ENCODE measurements at places on chromosomes 2 and 18. TPM values are rescaled to one million over a fixed set of nuclear protein-coding genes. Genes with fewer than 3 reads are reported as not detected.

GPR39 gene
- total RNA-seq: 4.0 TPM

SDC1 gene
- total RNA-seq: 24.5 TPM

HOXD3 gene
- total RNA-seq: 5.0 TPM

CABLES1 gene
- total RNA-seq: 28.1 TPM

LPIN1 gene
- 28.7 TPM for total RNA-seq

ZC3H6 gene
- total RNA-seq: 20.1 TPM

DCDC2C gene
- 0.89 TPM for total RNA-seq

GAL3ST2 gene
- total RNA-seq: not detected

ADAM23 gene
- 1.1 TPM for total RNA-seq

FEZ2 gene
- total RNA-seq: 34.3 TPM

RNU2-63P gene
- not detected for total RNA-seq

- H3K27me3 ChIP-seq: no peaks in the 10 kb centered on the region
- no peak for DNase-seq
- H3K4me3 ChIP-seq: no peak overlapping the region
- H3K27ac ChIP-seq: no peak overlapping the region
- H3K36me3 ChIP-seq: peaks cover 5% of the 10 kb centered on the region
- H3K4me1 ChIP-seq: no peaks in the 10 kb centered on the region
Observed at GRCh38 chr2:11187731-11188130, 32.5 kb downstream of the SLC66A3 start.

GRCh38 chr2:229520691-229521096 lies 193.7 kb downstream of the DNER start:
- H3K27ac ChIP-seq: no peak overlapping the region
- DNase-seq: no peak
- no peaks in the 10 kb centered on the region for H3K4me1 ChIP-seq
- H3K27me3 ChIP-seq: no peaks in the 10 kb centered on the region
- H3K36me3 ChIP-seq: no peaks in the 10 kb centered on the region
- no peak overlapping the region for H3K4me3 ChIP-seq

GRCh38 chr2:32135409-32135808 lies 30.3 kb upstream of the SLC30A6 start:
- H3K27me3 ChIP-seq: no peaks in the 10 kb centered on the region
- H3K36me3 ChIP-seq: no peaks in the 10 kb centered on the region

DNA sequence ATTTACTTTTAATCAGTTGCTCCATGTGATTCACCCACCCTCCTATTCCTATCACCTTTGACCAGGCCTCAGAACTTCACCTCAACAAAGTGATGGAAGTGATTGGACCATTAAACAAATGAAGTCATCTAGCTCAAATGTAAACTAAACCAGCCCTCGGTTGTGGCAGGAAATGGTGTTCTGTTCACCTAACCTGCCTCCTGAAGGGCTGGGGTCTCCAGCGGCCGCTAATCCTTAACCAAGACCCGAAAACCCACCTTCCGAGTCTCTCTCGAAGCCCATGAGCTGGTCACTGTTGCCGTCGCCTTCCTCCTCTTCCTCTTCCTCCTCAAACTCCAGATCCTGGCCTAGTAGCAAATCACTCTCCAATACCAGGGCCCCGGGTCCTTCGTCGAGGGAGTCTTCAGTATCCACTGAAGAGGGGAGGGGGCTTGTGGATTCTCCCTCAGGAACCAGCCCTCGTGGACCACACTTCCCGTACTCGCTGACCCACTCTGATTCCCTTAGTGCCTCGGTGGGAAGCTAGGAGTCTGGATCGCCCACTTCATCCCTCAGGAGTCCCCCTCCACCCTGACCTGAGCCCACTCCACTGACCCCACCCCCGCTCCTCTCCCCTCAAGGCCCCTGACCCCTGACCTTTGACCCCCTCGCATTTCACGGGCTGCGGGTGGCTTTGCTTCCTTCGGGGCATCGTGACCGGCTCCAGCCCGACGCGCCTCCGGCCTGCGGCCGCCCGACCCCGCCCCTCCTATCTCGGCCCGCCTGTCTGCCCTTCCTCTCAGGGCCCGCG lies 503 bp downstream of the ZNF513 start:
- H3K27ac ChIP-seq: peak overlapping the region; percentile 84
- peak; percentile 64 for DNase-seq
- peak overlapping the region; percentile 3 for H3K4me3 ChIP-seq
- peaks cover 56% of the 10 kb centered on the region for H3K36me3 ChIP-seq

GRCh38 chr2:69260666-69261065 lies 126.4 kb downstream of the GFPT1 start:
- no peaks in the 10 kb centered on the region for H3K36me3 ChIP-seq
- DNase-seq: no peak
- no peaks in the 10 kb centered on the region for H3K27me3 ChIP-seq
- H3K4me3 ChIP-seq: no peak overlapping the region
- H3K27ac ChIP-seq: no peak overlapping the region

DNA sequence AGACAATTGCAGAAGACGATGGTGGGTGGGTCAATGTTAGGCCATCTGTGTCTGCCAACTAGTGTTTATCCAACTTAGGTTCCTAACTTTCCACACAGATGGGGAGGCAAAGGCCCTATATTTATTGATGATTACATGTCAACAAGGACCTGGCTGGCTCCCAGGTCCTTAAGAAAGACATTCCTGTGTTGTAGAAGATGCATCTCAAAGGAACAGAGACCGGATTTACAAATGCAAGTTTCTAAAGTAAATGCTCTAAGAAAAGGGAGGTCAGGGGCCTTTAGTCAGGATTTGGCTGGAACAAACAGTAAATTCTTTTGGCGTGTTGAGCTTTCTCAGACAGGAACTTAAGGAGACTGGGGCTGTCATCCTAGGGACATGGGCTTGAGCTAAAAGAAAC lies 175.0 kb downstream of the SH3BP4 start:
- no peaks in the 10 kb centered on the region for H3K4me1 ChIP-seq

GRCh38 chr2:170895023-170895757 lies 33.9 kb upstream of the GORASP2 start:
- DNase-seq: no peak
- no peaks in the 10 kb centered on the region for H3K4me1 ChIP-seq
- no peaks in the 10 kb centered on the region for H3K27me3 ChIP-seq
- H3K36me3 ChIP-seq: no peaks in the 10 kb centered on the region
- no peak overlapping the region for H3K4me3 ChIP-seq
- no peak overlapping the region for H3K27ac ChIP-seq

DNA sequence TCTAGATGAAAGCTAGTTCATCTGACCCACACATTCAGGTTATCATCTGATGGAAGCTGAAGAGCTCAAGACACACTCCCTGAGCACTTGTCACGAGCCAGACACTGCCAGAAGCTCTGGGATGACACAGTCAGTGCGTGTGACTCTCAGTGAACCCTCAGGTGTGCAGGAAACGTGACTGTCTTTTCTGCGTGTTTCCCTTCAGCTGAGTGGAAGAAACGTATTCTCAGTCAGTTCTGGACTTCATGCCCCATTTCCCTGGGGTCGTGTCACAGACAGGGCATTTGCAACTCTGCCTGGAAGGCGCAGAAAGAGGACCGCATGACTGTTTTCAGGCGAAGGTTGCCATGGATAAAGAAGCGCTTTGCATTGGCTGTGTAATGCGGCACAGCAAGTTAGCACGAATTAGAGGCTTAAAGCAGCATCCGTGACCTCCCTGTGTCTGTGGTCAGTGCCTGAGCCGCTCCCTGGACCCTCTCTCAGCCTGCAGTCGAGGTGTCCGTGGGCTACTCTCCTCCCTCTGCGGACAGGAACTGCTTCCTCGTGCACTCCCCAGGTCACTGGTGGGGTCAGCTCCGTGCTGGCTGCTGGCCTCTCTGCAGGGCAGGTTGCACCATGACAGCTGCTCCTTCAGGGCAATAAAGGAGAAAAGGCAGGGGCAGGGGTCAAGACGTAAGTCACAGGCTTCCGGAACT lies 3.3 kb upstream of the ALLC start:
- no peak overlapping the region for H3K4me3 ChIP-seq
- no peaks in the 10 kb centered on the region for H3K27me3 ChIP-seq
- H3K4me1 ChIP-seq: peaks cover 5% of the 10 kb centered on the region
- H3K36me3 ChIP-seq: no peaks in the 10 kb centered on the region

- no peaks in the 10 kb centered on the region for H3K27me3 ChIP-seq
- DNase-seq: no peak
- no peaks in the 10 kb centered on the region for H3K36me3 ChIP-seq
- H3K4me1 ChIP-seq: no peaks in the 10 kb centered on the region
- H3K4me3 ChIP-seq: no peak overlapping the region
Observed at GRCh38 chr18:35159782-35160181, 81.1 kb upstream of the ZNF397 start.

DNA sequence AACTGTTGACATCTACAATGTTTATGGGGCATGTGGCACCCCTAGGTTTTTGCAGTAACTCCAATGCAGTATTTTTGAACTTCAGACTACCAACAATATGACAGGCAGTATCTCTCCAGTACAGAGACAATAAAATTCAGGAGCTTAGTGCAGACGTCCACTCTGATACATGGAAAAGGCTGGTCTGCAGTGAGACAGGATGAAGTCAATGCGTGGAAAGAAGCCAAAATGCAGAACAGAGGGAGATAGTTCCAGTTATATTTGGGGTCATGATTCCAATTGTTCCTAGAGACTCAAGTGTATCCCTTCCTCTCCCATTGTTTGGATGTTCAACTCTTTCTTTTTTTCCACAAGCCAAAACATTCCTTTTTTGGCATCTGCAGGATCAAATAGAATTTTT lies 18.7 kb upstream of the SMAD2 start:
- H3K4me3 ChIP-seq: no peak overlapping the region
- H3K27ac ChIP-seq: no peak overlapping the region
- H3K27me3 ChIP-seq: no peaks in the 10 kb centered on the region
- DNase-seq: no peak
- no peaks in the 10 kb centered on the region for H3K36me3 ChIP-seq
- no peaks in the 10 kb centered on the region for H3K4me1 ChIP-seq

GRCh38 chr2:85954590-85955458 lies 66.0 kb upstream of the ST3GAL5 start:
- no peaks in the 10 kb centered on the region for H3K27me3 ChIP-seq
- H3K36me3 ChIP-seq: no peaks in the 10 kb centered on the region
- H3K4me3 ChIP-seq: no peak overlapping the region
- peaks cover 41% of the 10 kb centered on the region for H3K4me1 ChIP-seq
- peak overlapping the region; percentile 96 for H3K27ac ChIP-seq

DNA sequence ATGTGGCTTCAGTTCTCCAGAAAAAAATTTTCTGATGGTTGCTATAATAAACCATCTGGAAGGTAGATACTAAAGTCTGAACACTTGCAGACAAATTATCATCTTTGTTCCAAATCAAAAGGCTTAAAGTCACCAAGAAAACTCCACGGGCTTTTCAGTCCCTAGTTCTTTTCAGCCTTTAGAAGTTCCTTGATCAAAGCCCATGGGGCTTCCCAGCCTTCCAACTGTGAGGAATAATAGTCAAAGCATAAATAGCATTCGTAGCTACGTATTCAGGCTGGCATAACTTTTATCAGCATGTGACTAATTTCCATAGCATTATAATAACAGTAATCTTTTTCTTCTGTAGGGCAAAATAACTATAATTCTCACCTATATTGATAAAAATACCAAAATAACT lies 13.9 kb downstream of the SCG2 start:
- H3K27ac ChIP-seq: no peak overlapping the region
- H3K4me3 ChIP-seq: no peak overlapping the region
- no peaks in the 10 kb centered on the region for H3K36me3 ChIP-seq
- no peaks in the 10 kb centered on the region for H3K4me1 ChIP-seq
- H3K27me3 ChIP-seq: no peaks in the 10 kb centered on the region

GRCh38 chr18:44743631-44744030 lies 62.9 kb downstream of the SETBP1 start:
- no peak for DNase-seq
- H3K27me3 ChIP-seq: no peaks in the 10 kb centered on the region
- no peaks in the 10 kb centered on the region for H3K36me3 ChIP-seq

- no peak overlapping the region for H3K4me3 ChIP-seq
- peak overlapping the region; percentile 46 for H3K27ac ChIP-seq
- peaks cover 26% of the 10 kb centered on the region for H3K4me1 ChIP-seq
- DNase-seq: no peak
Observed at GRCh38 chr18:44758861-44759631, 78.4 kb downstream of the SETBP1 start.

GRCh38 chr2:50641633-50642032 lies 390.3 kb downstream of the NRXN1 start:
- no peaks in the 10 kb centered on the region for H3K36me3 ChIP-seq
- H3K27ac ChIP-seq: no peak overlapping the region
- no peaks in the 10 kb centered on the region for H3K27me3 ChIP-seq

- H3K36me3 ChIP-seq: peaks cover 15% of the 10 kb centered on the region
- no peak overlapping the region for H3K27ac ChIP-seq
- no peak for DNase-seq
- no peaks in the 10 kb centered on the region for H3K4me1 ChIP-seq
- H3K27me3 ChIP-seq: no peaks in the 10 kb centered on the region
Observed at GRCh38 chr2:190365499-190366204, 22.3 kb downstream of the INPP1 start.

- no peaks in the 10 kb centered on the region for H3K27me3 ChIP-seq
- H3K27ac ChIP-seq: peak overlapping the region; percentile 76
- H3K4me1 ChIP-seq: no peaks in the 10 kb centered on the region
- peak; percentile 37 for DNase-seq
- peaks cover 28% of the 10 kb centered on the region for H3K36me3 ChIP-seq
Observed at GRCh38 chr2:46351750-46352138, 54.5 kb downstream of the EPAS1 start.

Measured in thyroid gland (tissue), 4 donors.